ENCODE measurements at places on chromosomes 7 and 10.
A peak's percentile ranks its signal among the peaks of the same experiment; 100 is the strongest.

DNA sequence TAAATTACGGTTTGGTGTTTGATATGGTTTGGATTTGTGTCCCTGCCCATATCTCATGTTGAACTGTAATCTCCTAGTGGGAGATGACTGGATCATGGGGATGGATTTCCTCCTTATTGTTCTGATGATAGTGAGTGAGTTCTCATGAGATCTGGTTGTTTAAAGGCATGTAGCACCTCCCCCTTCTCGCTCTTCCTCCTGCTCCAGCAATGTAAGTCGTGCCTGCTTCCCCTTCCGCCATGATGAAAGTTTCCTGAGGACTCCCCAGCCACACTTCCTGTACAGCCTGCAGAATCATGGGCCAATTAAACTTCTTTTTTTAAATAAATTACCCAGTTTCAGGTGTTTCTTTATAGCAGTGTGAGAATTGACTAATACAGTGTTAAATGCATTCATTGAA is 116.6 kb downstream of the DOCK4 start:
- DNase-seq, result no peak

DNA sequence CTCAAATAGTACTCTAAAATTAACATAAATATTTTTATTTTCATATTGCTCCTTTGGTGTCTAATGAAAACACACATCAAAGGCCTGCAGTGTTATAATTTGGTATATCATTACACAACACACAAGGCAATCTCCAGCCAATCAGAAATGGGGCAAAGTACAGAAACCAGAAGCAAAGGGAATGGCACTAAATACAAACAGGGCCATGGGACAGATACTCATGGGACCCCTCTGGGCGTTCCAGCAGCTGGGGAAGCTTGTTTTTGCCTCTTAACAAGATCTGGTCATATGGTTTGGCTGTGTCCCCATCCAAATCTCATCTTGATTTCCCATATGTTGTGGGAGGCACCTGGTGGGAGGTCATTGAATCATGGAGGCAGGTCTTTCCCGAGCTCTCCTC is 551.8 kb upstream of the NRP1 start:
- DNase-seq, result no peak

GRCh38 chr7:37039131-37039749 is 314.9 kb upstream of the AOAH start:
- DNase-seq, result no peak

- DNase-seq, result no peak
These were observed 246.7 kb downstream of the MGMT start for GRCh38 chr10:129713659-129714265.

DNA sequence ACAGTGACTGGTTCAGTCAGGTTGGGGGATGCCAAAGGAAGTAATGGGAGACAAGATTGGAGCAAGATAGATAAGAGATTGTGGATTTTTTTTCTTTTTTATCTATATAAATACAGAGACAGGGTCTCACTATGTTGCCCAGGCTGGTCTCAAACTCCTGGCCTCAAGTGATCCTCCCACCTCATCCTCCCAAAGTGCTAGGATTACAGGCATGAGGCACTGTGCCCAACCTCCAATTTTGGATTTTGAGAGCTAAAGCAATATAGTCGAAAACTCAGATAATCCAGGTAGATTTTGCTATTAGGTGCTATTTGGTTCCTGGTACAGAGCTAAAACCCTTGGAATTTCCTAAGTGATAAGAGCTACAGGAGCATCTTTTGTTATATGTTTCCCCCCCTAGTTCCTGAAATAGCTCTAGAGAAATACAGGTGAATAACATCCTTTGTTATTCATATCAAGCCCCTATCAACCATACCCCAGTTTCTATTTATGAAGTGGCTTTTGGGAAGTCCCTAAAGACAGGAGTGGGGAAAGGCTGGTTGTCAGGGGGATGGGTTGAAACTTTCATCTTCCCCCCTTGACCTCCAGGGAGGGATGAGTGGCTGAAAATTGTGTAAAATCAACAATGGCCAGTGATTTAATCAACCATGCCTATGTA is 151.2 kb downstream of the CFTR start:
- DNase-seq, result no peak

DNA sequence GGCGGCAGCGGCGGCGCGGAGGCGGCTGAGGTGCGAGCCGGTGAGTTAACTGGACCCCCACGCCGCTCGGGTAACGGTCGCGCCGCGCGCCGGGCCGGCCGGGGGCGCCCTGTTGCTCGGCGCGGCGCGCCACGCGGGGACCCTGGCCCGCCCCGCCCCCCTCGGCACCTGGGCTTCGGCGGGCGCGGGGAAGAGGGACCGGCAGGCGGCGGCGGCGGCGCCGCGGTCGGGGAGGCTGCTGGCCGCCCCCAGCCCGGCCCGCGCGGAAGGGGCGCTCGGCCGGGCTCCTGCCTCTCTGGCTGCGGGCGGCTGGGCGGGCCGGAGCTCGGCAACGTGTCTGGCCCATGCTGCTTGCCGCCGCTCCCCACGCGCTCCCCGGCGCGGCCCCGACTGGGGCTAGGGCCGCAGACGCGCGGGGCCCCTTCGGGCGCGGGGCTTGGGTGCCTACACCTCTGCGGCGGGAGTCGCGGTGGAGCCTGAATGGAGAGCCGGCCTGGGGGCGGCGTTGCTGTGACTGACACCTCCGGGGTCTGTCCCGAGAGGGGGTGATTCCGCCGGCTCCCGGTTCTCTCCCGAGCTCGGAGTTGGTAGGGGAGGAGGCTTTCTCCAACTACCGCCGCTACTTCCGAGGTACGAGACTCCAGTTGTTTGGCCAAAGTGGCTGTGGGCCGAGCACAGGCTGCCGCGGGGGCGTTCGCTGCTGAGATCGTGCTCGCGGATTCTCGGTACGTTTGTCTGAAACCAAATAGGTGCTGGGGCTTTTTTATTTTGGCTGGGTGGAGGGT is 494 bp downstream of the PALS2 start:
- peak; percentile 62 for DNase-seq

DNA sequence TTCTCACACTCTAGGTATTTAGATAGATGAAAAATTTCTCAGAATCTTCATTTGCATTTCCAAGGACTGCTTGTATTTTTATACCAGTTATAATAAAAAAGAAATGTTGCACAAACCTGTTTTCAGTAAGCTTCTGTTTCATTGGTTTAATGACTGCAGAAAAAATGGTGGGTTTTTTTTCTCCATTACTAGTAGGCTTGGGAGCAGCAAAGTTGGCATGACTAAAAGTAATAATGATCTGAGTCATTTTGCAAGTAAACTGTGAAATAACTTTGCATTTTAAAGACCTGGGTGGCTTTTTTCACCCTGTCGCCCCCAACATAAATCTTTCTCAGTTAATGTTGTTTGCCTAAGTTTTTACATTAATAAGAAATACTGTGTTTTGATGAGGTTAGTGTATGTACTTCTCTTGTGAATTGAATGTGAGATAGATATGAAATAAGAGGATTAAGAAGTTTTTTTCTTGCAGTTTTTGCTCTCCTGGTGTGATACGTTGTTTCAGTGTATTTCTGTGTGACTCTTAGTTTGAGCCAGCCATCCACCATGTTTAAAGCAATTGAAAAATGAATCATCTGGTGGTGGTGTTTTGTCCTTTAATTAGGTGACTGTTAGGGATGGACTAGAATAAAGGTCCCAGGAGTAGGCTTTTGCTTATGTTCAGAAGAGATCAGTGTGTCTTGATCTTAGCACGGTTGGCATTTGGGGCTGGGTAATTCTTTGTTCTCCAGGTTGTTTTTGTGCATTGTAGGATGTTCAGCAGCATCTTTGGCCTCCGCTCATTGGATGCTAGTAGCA is 1.8 kb downstream of the GNAI1 start:
- DNase-seq, result no peak

DNA sequence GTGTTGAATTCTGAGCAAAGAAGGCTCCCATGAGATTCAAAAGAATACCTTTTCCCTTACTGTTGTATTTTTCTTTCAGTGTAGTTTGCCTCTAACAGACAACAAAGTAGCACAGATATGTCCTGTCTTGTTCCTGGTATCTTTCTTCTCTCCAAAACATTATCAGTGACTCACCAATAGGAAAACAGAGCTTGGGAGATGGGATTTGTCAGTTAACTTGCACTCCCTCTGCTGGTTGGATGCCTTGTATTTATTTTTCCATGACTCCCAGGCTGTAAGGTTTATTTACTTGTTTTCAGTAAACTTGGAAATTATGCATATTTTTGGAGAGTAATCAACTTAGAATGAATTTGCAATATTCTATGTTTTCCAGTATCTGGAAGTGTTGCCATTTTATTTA is 129.7 kb downstream of the SAMD9 start:
- peak; percentile 67 for DNase-seq

DNA sequence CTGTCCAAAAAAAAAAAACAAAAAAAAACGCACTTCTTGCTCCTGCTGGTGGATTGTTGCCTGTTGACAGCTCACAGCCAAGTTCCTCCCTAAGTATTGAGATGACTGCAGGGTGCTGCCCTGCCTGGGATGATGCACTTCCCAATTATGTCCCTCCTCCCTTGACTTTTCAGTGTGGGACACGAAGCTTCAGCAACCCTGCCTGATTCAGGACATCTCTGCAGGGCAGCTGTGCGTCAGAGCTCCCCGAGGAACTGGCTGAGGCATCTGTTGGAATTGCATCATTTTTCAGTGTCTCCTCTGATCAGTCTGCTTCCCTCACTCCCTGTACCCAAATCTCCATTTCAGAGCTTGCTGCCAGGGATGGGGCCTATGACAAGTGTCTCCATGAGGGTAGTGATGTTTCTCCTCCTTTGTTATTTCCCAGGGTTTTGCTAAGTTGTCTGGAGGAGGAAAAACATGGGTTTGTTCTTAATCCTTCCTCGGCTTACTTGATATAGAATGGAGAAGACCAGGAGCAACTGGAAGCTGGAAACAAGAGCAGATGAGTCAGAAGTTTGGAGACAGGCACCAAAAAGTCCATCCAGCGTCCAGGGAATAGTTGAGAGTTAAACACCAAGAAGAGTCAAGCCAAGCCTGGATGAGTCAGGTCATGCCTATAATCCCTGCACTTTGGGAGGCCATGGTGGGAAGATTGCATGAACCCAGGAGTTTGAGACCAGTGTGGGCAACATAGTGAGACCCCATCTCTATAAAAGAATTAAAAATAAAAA is 355.1 kb downstream of the GALNT17 start:
- peak; percentile 94 for DNase-seq

DNA sequence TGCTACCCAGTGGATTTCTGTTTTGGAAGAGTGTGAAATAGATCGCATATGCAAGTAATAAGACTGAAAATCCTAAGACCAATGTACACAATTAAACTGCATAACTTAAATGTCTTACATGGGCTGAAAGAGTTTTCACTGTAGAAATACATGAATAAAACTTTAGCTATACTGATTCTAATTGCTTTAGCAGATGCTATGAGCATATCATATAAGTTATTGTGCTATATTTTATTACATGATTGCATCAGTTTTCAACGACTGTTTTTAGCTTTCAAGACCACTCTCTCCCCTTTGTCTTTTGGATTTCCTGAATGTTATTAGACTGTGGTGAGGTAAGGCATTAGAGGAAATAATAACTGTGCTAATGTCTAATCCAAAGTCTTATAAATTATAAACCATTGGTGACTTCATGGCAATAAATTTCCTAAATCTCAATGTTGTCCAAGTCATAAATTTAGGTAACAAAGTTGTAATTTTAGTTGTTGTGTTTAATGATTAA is 124.5 kb downstream of the SEMA3A start:
- DNase-seq, result no peak

GRCh38 chr7:28224675-28225074 is 44.1 kb upstream of the JAZF1 start:
- no peak for DNase-seq

GRCh38 chr7:46129831-46130230 is 208.8 kb upstream of the IGFBP3 start:
- DNase-seq, result no peak

GRCh38 chr10:129170812-129171211 is 296.2 kb upstream of the MGMT start:
- no peak for DNase-seq

DNA sequence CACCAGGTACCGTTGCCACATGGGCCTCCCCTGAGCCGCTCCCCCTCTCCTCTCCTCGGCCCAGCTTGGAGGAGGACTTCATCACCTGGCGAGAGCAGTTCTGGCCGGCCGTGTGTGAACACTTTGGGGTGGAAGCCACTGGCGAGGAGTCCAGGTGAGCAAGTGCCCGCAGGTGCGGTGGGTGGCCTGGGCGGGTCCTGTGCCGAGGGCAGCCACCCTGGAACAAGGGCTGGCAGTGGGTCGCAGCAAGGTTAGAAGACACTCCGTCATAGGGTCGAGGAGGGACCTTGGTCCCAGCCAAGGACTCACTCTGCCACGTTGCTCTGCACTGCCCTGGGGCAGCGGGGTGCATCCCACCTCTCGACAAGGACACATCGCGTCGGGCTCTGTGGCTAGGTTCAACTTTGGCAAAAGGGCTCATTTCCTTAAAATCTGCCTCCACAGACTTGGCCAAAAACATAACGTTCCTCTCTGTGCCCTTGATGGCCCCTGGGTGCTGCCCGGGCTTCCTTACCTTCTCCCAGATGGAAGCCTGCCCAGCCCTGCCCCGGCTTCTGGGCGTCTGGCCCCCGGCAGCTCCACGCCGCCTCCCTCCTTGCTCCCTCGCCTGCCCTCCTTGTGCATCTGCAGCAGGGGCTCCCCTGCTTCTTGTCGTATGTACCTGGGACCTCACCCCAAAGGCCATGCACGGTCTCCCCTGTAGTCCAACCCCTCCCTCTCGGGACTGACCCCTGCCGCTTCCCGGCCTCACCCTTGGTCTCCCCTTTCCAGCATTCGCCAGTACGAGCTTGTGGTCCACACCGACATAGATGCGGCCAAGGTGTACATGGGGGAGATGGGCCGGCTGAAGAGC is 12.7 kb downstream of the TMEM120A start:
- no peak for DNase-seq

DNA sequence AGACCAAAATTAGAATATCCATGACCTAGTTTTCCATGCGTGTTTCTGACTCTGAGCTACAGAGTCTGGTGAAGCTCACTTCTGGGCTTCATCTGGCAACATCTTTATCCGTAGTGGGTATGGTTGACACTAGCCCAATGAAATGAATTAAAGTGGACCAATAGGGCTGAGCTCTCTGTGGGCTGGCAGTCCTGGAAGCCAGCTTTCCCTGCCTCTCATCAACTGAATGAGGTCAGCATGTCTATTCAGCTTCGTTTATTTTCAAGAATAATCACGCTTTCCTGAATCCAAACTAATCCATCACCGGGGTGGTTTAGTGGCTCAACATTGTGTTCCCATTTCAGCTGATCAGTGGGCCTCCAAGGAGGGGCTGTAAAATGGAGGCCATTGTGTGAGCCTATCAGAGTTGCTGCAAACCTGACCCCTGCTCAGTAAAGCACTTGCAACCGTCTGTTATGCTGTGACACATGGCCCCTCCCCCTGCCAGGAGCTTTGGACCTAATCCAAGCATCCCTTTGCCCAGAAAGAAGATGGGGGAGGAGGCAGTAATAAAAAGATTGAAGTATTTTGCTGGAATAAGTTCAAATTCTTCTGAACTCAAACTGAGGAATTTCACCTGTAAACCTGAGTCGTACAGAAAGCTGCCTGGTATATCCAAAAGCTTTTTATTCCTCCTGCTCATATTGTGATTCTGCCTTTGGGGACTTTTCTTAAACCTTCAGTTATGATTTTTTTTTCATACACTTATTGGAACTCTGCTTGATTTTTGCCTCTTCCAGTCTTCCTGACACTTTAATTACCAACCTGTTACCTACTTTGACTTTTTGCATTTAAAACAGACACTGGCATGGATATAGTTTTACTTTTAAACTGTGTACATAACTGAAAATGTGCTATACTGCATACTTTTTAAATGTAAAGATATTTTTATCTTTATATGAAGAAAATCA is 35.5 kb downstream of the CAV1 start:
- DNase-seq, result no peak
